Heart right ventricle (tissue), 16 donors: ENCODE measurements at places on chromosomes 3 and 15. TPM values are rescaled to one million over a fixed set of nuclear protein-coding genes. Genes with fewer than 3 reads are reported as not detected.
A peak's percentile ranks its signal among the peaks of the same experiment; 100 is the strongest.

Gene GOLGA6L9
- total RNA-seq = 0.67 TPM

Gene CORO2B
- total RNA-seq = 4.5 TPM

DNA sequence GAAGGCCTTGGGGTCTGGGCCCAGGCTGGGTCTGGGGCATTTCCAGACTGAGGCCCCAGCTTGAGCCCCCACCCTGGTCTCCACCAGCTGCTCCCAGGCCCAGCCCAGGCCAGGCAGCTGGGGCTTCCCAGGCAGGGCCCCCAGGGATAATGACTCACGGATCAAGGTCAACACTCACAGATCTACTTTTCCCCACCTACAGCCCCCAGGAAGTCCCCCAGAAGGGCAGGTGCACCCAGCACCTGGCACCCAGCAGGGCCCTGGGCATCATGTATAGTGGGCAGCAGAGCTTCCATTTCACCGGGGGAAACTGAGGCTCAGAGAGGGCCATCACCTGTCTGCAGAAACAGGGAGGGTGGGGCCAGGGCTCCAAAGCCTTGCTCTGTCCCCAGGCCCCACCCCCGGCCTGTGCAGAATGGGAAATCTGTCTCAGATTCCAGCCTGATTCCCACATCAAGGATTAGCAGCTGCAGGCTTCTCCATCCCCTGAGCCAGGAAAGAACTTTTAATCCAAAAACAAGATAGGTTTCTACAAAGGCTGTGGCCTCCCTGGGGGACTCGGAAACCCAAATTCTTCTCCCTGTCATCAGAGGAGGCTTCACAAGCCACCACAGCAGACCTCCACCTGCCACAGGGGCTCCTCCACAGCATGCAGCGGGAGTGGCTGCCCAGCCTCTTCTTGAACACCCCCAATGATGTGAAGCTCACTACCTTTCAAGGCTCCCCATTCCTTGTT, 49.8 kb downstream of the IQSEC1 start:
- H3K27ac ChIP-seq = peak overlapping the region; percentile 81
- DNase-seq = no peak
- H3K36me3 ChIP-seq = no peaks in the 10 kb centered on the region
- H3K27me3 ChIP-seq = no peaks in the 10 kb centered on the region

DNA sequence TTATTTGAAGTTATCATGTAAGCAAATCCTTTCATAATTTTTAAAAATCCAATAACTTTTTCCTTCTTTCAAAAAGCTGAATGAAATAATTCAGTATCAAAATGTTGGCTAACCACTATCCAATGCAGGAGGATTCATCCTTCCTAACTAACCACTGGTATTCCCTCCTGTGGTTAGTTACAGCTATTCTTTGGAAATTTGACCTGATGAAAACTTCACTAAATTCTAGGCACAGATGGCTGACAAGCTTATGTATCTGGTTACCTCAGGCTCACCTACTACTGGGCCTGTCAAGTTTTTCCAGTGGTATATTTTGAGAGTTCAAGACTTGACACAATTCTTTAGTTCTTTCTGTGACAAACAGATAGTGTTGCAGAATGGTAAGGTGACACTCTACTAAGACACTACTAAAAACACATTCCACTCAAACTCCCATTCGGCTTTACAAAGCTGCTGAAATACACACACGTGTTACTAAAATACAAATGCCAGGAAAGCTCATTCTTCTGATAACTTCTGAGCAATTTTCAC, 15.8 kb downstream of the NPTN start:
- no peaks in the 10 kb centered on the region for H3K27me3 ChIP-seq
- H3K27ac ChIP-seq = no peak overlapping the region
- peaks cover 84% of the 10 kb centered on the region for H3K4me1 ChIP-seq
- DNase-seq = no peak
- no peaks in the 10 kb centered on the region for H3K36me3 ChIP-seq

GRCh38 chr3:13161021-13161759, 88.0 kb upstream of the IQSEC1 start:
- no peaks in the 10 kb centered on the region for H3K36me3 ChIP-seq
- H3K27ac ChIP-seq = no peak overlapping the region
- no peaks in the 10 kb centered on the region for H3K4me1 ChIP-seq
- no peak for DNase-seq
- peaks cover 7% of the 10 kb centered on the region for H3K27me3 ChIP-seq

DNA sequence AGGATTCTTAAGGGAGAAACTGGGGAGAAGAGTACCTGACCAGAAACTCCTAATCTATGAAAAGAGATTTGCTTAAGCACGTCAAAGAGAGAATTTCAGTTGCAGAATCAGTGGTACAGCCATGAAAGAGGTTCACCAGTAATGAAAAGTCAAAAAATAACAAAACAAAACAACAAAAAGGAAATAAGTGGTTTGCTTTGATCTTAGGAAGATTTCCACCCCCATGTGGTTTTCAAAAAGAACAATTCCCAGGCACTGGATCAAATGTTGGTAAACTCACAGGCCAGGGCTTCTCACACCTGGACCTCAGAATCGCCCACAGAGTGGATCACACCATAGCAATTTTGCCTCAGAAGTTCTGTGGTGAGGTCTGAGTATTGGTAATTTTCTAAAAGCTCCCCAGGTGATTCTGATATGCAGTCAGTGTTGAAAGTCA, 67.5 kb downstream of the TMEM39A start:
- H3K4me1 ChIP-seq = peaks cover 5% of the 10 kb centered on the region
- H3K36me3 ChIP-seq = peaks cover 96% of the 10 kb centered on the region
- no peak overlapping the region for H3K4me3 ChIP-seq
- DNase-seq = no peak

DNA sequence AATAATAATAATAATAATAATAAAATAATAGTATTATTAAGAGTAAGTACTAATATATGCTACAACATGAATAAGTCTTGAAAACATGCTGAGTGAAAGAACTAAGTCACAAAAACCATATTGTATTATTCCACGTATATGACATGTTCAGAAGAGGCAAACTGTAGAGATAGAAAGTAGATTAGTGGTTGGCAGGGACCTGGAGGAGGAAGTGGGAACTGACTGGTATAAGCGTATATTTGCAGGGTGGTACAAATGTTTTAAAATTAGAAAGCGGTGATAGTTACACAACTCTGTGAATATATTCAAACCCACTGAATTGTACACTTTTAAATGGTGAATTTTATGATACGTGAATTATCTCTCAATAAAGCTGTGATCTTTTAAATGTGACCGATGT, 32.8 kb downstream of the LRRK1 start:
- H3K4me3 ChIP-seq = no peak overlapping the region
- H3K36me3 ChIP-seq = no peaks in the 10 kb centered on the region
- DNase-seq = no peak
- H3K4me1 ChIP-seq = no peaks in the 10 kb centered on the region
- no peaks in the 10 kb centered on the region for H3K27me3 ChIP-seq

DNA sequence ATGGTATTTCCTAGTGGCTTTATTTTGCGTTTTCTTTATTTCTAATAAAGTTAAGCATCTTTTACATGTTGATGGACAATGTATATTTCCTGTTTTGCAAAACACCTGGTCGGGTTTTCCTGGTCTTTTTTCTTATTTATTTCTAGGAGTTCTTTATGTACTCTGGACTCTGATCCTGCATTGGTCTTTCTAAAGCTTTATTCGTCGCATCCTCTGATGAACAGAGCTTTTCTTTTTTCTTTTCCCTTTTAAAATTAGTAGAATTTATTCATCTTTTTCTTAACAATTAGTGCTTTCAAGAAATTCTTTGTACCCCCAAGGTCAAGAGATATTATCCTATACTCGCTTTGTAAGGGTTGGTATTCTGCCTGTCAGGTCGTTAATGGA, 32.2 kb downstream of the ZDHHC19 start:
- no peak overlapping the region for H3K27ac ChIP-seq
- no peaks in the 10 kb centered on the region for H3K36me3 ChIP-seq
- H3K4me3 ChIP-seq = no peak overlapping the region
- DNase-seq = no peak

DNA sequence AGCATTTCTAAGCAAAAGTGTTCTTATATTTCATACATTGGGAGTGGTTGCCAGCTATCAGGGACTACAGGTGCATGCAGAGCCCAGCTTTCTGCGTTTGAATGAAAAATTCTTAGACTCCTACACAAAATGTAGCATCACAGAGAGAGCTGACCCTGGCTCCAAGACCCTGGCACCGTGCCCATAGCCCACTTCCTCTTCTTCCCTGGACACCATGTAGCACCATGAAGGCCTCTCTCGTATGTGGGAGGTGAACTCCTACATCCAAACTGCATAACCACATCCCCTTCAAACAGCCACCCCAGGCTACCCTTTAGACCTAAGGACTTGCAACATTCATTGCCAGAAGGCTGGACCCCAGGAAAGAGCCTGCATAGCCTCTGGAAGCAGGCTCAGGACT, 35.8 kb upstream of the ATOSA start:
- H3K27me3 ChIP-seq = no peaks in the 10 kb centered on the region
- H3K27ac ChIP-seq = no peak overlapping the region
- H3K36me3 ChIP-seq = no peaks in the 10 kb centered on the region
- no peak for DNase-seq
- no peak overlapping the region for H3K4me3 ChIP-seq

DNA sequence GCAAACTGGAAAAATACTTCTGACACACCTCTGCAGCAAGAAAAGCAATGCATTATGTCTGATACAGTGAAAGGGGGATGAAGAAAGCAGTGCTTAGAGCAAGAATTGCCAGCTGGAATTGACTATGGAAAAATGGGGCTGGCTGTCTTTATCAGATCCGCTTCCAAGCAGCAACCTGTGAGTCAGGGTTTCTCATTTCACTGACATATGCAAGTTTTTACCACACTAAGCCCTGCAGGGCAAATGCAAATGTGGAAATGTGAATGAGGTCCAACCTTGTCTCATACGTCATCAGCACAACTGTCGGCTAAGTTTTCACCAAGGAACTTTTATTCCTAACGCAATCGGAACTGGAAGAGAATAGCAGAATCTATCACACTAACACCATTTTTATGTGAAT, 172.5 kb upstream of the GADL1 start:
- no peak overlapping the region for H3K4me3 ChIP-seq
- DNase-seq = no peak
- no peak overlapping the region for H3K27ac ChIP-seq

GRCh38 chr3:171803044-171803443, 7.2 kb downstream of the PLD1 start:
- no peaks in the 10 kb centered on the region for H3K36me3 ChIP-seq
- no peak overlapping the region for H3K4me3 ChIP-seq
- H3K27ac ChIP-seq = no peak overlapping the region
- DNase-seq = no peak
- peaks cover 48% of the 10 kb centered on the region for H3K4me1 ChIP-seq
- H3K27me3 ChIP-seq = no peaks in the 10 kb centered on the region

DNA sequence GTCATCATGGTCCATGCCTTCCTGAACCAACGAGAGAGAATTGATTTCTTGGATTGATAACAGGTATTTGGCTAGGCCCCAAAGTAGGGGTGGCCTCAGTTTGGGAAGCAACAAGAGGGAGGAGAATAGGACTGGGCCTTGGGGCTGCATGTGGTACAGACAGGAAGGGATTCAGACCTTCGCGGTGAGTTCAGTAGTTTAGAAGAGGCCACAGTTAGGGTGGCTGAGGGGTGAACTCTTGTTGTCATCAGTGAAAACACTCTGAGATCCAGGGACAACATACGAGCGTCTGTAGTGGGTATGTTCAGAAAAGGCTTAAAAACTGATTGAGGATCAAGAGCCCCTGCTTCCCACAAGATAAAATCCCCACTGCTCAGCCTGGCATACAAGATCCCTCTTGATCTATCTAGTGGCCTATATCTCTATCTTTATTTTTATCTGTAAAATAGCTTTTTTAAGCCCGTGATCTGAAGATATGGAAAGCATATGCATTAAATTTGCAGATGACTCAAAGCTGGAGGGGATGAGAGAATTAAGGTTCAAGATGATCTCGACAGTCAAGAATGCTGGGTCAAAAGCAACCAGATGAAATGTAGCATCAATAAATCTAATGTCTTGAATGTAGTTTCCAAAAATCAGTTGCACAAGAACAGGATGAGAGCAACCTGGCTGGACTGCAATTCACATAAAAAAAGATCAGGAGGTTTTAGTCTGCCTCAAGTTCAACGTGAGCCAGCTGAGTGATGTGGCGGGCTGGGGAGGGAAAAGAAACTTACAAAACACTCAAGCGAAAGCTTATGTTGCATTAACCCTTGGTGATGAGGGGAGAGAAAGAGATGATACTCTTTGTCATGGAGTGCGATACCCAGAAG, 221.1 kb upstream of the TLE3 start:
- no peak for DNase-seq
- H3K27ac ChIP-seq = no peak overlapping the region
- no peak overlapping the region for H3K4me3 ChIP-seq

DNA sequence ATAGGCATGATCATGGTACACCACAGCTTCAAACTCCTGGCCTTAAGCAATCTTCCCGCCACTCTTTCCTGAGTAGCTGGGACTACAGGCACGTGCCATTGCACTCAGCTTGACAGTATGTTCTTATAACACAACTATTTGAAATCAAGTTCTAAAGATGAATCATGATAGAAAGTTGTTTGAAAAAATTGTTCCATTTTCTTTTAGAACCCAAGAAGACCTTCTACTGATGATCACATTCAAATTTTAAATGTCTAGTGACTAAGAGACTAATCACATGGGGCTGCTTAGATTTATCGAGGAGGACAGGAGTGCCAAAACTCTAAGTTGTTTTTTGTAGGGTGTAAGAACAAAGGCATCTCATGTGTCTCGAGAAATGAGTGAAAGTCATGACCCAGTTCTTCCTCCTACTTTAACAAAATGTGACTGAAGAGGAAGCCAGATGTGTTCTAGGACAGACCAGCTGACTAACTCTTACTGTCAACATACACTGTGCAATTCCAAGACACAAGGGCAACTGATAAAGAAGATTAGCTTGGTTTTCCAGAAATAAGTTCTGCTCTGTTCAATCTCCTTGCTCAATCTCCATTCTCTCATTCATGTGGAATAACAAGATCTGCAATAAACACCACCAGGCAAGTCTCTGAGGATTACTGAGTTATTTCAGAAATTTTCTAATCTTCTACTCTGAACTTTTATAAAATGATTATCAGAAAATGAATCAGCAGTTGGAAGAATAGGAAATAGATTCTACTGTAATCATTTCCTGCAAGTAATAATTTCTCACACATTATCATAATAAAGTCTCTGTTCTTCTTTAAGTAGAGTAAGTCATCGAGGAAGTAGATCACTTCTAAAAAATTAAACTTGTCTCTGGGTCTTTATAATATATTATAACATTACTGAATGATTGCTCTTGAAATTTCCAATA, 122.6 kb upstream of the CCNL1 start:
- peaks cover 12% of the 10 kb centered on the region for H3K4me1 ChIP-seq
- DNase-seq = no peak
- no peaks in the 10 kb centered on the region for H3K27me3 ChIP-seq
- no peak overlapping the region for H3K4me3 ChIP-seq

GRCh38 chr3:151480492-151480891, 19.6 kb upstream of the IGSF10 start:
- H3K27ac ChIP-seq = no peak overlapping the region
- no peak for DNase-seq
- H3K27me3 ChIP-seq = no peaks in the 10 kb centered on the region
- no peaks in the 10 kb centered on the region for H3K36me3 ChIP-seq
- H3K4me1 ChIP-seq = no peaks in the 10 kb centered on the region

DNA sequence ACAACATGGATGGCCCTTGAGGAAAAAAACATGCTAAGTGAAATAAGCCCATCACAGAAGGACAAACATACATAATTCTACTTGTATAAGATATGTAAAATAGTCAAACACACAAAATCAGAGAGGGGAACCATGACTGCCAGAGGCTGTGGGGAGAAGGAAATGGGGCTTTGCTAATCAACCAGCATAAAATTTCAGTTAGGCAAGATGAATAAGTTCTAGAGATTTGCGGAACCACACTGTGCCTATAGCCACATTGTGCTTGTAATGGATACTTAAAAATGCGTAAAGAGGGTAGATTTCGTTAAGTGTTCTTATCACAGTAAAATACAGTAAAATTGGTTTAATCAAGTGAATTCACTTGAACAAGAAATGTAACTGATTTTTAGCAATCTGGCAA, 33.7 kb upstream of the SPTBN5 start:
- H3K36me3 ChIP-seq = peaks cover 4% of the 10 kb centered on the region
- H3K4me3 ChIP-seq = no peak overlapping the region
- no peaks in the 10 kb centered on the region for H3K27me3 ChIP-seq
- peaks cover 96% of the 10 kb centered on the region for H3K4me1 ChIP-seq
